Naive B cell (primary cell): ENCODE measurements at places on chromosomes 1 and 21. TPM values are rescaled to one million over a fixed set of nuclear protein-coding genes. Genes with fewer than 3 reads are reported as not detected.
A peak's percentile ranks its signal among the peaks of the same experiment; 100 is the strongest.

The HIVEP3 gene
- 0.90 TPM for polyA plus RNA-seq

GRCh38 chr1:103125219-103125618 lies 16.9 kb upstream of the COL11A1 start:
- DNase-seq, result no peak
- H3K4me1 ChIP-seq, result no peaks in the 10 kb centered on the region
- H3K36me3 ChIP-seq, result no peaks in the 10 kb centered on the region
- H3K4me3 ChIP-seq, result no peak overlapping the region
- no peaks in the 10 kb centered on the region for H3K27me3 ChIP-seq

DNA sequence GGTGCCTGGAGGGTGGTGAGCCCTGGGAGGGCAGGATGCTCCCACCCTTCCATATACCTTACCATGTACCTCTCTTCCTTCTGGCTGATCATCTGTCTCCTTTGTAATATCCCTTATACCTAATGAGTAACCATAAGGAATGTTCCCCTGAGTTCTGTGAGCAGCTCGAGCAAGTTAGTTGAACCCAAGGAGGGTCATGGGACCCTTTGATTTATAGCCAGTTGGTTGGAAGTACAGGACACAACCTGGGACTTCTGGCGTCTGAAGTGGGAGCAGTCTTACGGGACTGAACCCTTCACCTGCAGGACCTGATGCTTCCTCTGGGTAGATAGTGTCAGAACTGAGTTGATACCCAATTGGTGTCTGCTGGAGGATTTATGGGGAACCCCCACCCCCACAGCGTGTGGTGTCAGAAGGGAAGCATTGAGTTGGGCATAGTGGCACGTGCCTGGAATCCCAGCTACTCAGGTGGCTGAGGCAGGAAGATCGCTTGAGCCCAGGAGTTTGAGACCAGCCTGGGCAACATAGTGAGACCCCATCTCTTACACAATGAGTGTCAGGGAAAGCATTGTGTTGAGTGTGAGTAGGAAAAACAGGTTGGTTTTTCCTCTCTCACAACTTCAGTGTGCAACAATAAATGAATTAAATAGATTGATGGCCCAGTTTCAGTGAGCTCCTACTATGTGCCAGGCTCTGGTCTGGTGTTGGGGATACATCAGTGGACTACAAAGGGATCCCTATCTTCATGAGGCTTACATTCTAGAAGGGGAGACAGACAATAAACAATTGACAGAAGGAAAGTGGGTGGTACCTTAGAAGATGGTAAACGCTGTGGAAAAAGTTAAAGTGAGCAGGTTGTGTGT lies 16.0 kb downstream of the DNAJC16 start:
- no peaks in the 10 kb centered on the region for H3K27me3 ChIP-seq
- DNase-seq, result no peak
- H3K4me1 ChIP-seq, result no peaks in the 10 kb centered on the region
- H3K27ac ChIP-seq, result no peak overlapping the region
- H3K4me3 ChIP-seq, result no peak overlapping the region

The GUCA2A gene
- polyA plus RNA-seq, result not detected

GRCh38 chr1:53163291-53163768 lies 20.9 kb upstream of the SLC1A7 start:
- no peaks in the 10 kb centered on the region for H3K36me3 ChIP-seq
- no peak overlapping the region for H3K4me3 ChIP-seq
- H3K27me3 ChIP-seq, result peaks cover 39% of the 10 kb centered on the region
- no peaks in the 10 kb centered on the region for H3K4me1 ChIP-seq
- no peak overlapping the region for H3K27ac ChIP-seq

GRCh38 chr1:66246351-66247269 lies 287.3 kb upstream of the SGIP1 start:
- no peaks in the 10 kb centered on the region for H3K27me3 ChIP-seq
- no peak for DNase-seq
- H3K27ac ChIP-seq, result no peak overlapping the region

The NPHS2 gene
- polyA plus RNA-seq, result not detected

The SMPDL3B gene
- not detected for polyA plus RNA-seq

- peaks cover 15% of the 10 kb centered on the region for H3K27me3 ChIP-seq
- no peak for DNase-seq
- H3K4me3 ChIP-seq, result no peak overlapping the region
- H3K27ac ChIP-seq, result no peak overlapping the region
Measured at GRCh38 chr1:117824616-117825015, 104.8 kb downstream of the GDAP2 start.

DNA sequence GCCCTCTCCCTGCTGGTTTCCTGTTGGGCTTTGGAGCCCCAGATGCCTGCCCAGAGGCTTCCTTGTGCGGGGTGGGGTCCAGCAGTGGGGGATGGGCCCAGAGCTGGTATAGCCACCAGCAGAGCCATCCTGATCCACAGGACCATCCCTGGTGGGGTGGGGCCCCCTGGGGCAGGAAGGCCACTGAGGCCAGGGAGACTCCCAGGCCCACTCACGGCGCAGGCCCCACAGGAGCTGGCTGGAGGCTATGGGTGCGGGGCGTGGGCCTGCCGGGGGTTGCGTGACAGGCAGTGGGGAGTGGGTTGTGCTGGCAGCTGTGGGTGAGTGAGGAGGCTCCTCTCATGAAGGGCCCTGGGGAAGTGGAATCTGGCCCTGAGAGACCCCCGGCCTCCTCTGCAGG lies 5.7 kb downstream of the LRRC3 start:
- no peak overlapping the region for H3K27ac ChIP-seq
- H3K4me3 ChIP-seq, result no peak overlapping the region
- no peak for DNase-seq
- H3K36me3 ChIP-seq, result no peaks in the 10 kb centered on the region

The ATP1A4 gene
- not detected for polyA plus RNA-seq

DNA sequence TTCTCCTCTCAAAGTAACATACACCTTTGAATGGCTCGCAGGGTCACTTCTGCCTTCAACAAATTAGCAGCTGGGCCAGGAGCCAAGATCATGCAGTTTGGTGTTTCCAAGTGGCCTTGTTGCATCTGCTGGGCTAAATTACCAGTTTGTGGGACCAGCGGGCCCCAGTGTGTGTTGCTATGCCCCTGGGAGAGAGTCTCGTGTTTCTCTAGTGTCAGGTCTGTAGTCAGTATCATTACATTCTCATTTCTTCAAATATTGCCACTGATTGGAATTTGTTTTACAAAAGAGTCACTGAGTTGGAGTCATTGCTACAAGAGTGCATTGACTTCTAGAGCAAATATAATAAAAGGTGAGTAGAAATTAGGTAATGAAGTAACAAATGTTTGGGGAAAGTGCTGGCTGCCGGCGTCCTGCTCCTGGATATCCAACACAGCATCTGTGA lies 35.5 kb downstream of the RHOU start:
- no peak overlapping the region for H3K4me3 ChIP-seq
- no peaks in the 10 kb centered on the region for H3K4me1 ChIP-seq
- H3K27me3 ChIP-seq, result no peaks in the 10 kb centered on the region
- no peaks in the 10 kb centered on the region for H3K36me3 ChIP-seq
- H3K27ac ChIP-seq, result no peak overlapping the region

GRCh38 chr1:225879521-225880221 lies 2.5 kb downstream of the TMEM63A start:
- peak overlapping the region; percentile 90 for H3K4me3 ChIP-seq
- H3K27me3 ChIP-seq, result no peaks in the 10 kb centered on the region
- peaks cover 45% of the 10 kb centered on the region for H3K4me1 ChIP-seq
- no peak for DNase-seq
- H3K27ac ChIP-seq, result peak overlapping the region; percentile 80
- no peaks in the 10 kb centered on the region for H3K36me3 ChIP-seq

GRCh38 chr1:99370476-99370875 lies 106.2 kb downstream of the PLPPR4 start:
- H3K27me3 ChIP-seq, result no peaks in the 10 kb centered on the region
- DNase-seq, result no peak
- no peaks in the 10 kb centered on the region for H3K36me3 ChIP-seq
- H3K4me3 ChIP-seq, result no peak overlapping the region
- no peaks in the 10 kb centered on the region for H3K4me1 ChIP-seq

- no peak overlapping the region for H3K4me3 ChIP-seq
- DNase-seq, result no peak
- H3K27me3 ChIP-seq, result no peaks in the 10 kb centered on the region
- no peaks in the 10 kb centered on the region for H3K4me1 ChIP-seq
- H3K27ac ChIP-seq, result no peak overlapping the region
Measured at GRCh38 chr21:21039624-21040170, 41.5 kb downstream of the NCAM2 start.

DNA sequence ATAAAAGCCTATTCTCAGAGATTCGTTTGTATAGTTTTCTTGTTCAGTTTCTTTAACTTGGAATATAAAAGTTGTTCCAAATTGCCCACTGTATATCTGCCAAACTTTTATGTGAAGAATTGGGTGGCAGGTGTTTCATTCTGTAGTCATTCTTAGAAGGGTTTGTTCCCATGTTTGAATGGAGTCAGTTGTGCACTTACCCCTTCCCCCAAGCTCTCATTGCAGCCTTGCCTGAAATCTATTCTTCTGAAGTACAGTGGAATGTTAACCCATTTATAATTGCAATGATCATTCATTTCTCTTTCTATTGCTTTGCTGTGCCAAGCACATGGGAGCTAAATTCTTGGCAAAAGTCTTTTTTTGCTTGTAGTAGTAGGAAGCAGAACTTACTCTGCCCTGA lies 375.3 kb upstream of the C1orf87 start:
- no peak for DNase-seq
- no peak overlapping the region for H3K27ac ChIP-seq
- no peaks in the 10 kb centered on the region for H3K36me3 ChIP-seq
- H3K27me3 ChIP-seq, result no peaks in the 10 kb centered on the region
- no peak overlapping the region for H3K4me3 ChIP-seq

The TTLL7 gene
- polyA plus RNA-seq, result not detected
